ENCODE measurements at places on chromosomes 2 and 18.

DNA sequence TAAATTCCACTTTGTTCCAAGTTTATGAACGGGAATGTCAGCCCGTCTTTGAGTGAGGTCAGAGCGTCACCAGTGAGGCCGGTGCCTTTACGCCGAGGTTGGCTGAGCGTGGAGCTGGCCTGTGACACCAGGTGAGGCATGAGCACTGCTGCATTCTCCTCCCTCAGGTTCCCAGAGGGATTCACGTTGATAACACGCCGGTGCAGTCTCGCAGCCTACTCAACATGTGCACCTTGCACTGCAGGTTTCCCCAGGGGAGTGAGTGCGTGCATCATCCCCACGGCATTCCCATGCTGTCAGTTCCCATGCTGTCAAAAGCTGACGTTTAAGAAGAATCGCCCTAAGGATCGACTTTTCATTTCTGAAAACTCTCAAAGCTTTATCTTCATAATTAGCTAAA lies 213.3 kb downstream of the LDLRAD4 start:
- DNase-seq = no peak

GRCh38 chr2:112153179-112153490 lies 14.9 kb downstream of the FBLN7 start:
- DNase-seq = no peak

- no peak for DNase-seq
Measured at GRCh38 chr2:183995632-183996031, 602.7 kb upstream of the ZNF804A start.

DNA sequence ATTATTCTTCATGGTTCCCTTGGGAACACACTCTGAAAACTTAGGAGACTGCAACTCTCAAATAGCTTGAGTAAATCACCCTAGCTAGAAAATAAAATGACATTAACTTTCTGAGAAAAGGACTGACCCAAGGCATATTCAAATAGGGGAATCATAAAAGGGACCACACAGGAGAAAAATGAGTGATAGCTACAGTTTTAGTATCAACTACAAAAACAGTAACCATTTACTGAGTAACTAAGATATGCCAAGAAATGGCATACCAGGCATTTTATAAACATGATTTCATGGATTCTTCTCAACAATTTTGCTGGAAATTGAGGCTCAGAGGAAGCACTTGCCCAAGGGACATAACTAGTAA lies 84.5 kb downstream of the AFF3 start:
- DNase-seq = no peak

GRCh38 chr18:58241877-58242276 lies 197.9 kb downstream of the NEDD4L start:
- DNase-seq = no peak

- DNase-seq = no peak
Measured at GRCh38 chr2:210174086-210174485, 2.9 kb upstream of the KANSL1L start.

DNA sequence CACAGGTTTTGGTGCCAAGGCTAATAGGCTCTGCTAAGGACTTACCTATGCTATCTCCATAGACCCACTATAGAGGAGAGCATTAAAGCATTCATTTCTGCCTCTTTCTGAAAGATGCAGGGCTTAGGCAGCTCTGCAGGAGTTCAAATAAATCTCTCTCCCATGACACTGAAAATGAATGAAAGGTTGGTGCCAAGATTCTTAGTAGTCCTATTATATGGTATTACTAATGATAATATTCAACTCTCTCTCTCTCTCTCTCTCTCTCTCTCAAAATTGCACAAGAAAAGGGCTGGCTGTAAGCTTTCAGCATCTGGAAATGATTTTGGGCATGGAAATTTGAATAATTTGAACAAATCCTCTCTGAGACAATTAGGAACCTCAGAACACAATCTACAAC lies 433.7 kb downstream of the MBD2 start:
- no peak for DNase-seq

DNA sequence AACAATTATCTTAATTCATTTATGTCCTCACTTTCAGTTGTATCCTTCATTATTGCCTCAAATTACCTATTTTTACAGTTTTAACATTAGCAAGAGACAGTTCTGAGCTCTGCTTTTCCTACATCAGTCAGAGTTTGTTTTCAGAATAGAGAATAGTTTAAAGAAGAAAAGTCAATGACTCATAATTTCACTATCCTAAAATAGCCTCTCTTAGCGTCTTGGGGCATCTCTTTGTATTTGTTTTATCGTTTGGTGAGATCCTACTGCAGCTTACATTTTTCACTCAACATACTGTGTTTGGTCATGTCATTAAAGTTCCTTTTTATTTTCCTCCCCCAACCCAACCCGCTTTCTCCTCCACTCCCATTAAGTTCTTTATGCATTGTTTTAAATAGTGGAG lies 3.8 kb downstream of the SEC11C start:
- DNase-seq = no peak

DNA sequence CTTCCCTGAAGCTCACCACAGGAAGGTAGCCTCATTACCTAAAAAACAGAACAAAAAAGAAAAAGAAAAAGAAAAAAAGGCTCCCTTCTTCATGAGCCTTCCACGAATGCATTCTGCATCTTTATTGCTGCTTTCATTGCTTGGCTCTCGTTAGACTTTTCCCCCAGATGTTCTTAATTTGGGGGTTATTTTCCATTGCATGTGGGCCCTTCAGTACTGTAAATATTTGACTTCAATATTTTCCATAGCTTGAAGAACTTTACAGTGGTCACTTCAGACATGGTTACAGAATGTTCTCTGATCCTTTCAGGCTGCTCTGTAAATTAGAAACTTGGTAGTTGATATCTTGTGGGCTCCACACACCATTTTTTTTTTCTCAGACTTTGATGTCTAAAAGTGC lies 65.6 kb upstream of the COPS8 start:
- no peak for DNase-seq

- DNase-seq = no peak
Measured at GRCh38 chr18:45040879-45041278, 360.2 kb downstream of the SETBP1 start.

DNA sequence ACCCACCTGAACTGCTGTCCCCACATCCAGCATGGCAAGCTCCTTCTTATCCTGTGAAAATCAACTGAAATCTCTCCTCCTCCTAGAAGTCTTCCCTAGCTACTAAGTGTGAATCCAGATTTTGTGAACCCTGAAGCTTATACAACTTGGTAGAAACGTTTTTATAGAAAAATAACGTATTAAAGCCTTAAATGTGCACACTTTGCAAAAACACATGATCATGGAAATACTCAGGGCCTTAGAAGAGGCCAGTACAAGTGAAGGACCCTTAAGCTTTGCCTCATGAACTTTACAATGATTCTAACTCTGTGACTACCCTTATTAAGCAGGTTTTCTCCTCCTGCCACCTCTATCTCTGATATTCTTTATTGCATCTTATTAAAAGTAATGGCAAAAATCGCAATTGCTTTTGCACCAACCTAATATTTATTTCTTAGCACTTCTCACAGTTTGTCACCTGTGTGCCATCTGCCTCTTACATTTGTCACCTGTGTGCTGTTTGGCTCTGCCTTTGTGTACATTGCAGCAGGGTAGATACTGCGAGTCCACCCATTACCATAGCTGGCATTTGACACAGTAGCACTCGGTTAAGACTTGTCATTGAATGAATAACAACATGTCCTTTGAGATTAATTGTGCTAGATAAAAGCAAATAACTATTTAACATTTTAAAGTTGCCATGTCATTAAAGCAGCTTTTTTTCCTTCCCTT lies 42.2 kb downstream of the FRZB start:
- DNase-seq = no peak

DNA sequence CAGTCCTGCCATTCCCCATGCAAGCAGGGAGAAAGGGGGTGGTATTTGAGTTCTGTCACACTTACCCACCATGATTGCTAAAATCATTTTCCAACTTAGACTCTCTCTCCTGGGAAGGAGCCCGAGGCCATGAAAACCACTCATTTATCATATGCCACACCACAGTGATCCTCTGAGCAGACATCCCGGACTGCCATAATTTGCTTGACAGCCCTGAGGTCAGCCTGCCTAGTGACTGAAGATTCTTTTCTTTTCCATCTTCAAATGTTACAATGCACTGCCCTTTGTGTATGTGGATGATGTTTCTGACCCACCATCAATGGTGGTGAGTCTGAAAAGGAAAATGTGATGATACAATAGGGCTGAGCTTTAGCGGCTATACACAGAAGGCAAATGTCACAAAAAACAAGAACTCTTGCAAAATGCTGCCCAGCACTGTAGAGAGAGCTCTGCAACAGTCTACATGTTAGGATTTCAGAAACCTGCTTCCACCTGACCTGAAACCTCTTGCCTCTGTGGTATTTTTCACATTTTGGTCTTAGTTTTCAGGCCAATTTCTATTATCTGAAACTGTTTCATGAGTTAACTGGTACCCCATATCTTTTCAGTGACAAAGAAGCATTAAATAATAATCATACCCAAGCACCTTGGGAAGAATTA lies 272.8 kb downstream of the ZNF385B start:
- no peak for DNase-seq

- DNase-seq = no peak
Measured at GRCh38 chr2:168920504-168921157, 19.5 kb downstream of the G6PC2 start.

- DNase-seq = no peak
Measured at GRCh38 chr2:109126501-109126860, 2.5 kb upstream of the SH3RF3 start.

DNA sequence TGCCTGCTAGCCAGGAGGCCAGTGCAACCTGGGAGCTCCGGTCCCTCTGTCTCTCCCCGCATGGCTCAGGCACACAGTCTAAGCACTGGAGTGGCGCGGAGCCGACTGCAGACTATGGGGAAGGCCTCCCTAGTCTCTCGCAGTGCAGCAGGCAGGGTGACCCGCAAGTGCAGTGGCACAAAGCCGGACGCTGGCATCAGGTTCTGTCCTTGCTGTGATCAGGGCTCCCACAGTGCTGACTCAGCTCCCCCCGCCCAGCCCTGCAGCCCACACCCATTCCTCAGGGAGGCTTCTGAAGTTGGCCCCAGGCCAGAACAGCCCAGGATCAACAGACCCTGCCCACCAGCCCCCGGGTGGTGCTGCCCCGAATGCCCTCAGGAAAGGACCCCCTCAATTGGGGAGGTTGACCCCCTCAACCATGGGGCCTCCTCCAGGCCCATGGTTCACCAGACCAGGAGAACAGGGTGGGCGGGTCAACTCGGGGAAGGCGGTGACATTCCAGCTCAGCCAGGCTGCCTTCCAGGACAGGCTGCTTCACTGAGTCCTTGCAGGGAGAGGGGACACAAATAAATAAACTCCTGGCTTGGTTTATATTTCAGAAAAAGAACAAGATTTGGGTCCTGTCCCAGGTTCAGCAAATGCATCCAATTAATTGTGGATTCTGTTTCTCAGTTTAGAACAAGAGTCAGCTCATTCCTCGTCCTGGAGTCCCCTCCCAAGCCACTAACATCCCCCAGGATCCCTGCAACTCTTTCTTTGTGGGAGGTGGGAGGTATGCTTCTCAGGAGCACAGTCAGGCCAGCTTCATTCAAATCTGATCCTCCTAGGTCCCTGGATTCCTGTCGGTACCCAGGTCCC lies 12.2 kb downstream of the BIN1 start:
- DNase-seq = no peak

DNA sequence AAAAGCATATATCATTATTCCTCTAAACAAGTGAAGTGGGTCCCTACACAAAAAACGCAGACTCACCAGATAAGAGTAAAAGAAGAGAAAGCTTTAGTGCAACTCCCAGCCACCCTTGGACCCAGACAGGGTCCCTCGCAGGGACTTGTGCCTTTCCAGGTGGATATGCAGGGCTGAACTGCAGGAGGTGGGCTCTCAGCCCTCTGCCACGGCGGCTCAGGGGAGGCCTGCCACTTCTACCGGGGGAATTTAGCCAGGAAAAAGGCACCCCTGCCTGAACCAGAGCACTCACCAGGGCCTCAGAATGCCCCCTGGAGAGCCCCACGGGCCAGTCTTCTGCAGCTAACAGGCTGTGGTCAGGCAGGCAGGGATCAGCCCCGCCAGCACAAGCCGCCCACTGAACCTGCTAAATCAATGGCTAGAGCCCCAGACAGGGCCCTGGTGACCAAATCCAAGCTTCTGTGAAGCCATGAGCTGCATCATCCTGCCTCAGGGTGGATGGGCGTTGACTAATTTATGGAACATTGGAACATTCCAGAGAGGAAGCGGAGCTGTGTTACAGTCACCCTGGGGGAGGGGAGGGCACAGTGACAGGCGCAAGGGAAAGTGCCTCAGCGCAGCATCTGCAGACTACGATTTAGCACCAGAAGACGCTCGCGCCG lies 209.3 kb downstream of the EIPR1 start:
- no peak for DNase-seq

DNA sequence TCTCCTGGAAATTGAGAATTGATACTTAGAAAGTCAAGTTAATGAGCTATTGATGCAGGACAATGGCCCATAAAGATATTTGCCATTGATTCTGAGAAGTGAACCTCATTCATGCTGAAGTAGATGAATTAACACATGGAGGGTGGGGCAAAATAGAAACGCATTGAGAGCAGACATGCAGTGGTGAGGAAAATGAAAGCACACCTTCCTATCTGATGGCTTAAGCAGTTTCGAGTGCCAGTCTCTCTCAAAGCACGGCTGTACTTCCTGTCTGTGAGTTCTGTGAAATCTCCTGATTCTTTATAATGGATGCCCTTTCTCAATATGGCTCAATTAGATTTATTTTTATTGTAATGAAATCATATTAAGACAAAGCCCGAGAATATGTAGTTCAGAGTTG lies 247.0 kb downstream of the TMX3 start:
- no peak for DNase-seq

DNA sequence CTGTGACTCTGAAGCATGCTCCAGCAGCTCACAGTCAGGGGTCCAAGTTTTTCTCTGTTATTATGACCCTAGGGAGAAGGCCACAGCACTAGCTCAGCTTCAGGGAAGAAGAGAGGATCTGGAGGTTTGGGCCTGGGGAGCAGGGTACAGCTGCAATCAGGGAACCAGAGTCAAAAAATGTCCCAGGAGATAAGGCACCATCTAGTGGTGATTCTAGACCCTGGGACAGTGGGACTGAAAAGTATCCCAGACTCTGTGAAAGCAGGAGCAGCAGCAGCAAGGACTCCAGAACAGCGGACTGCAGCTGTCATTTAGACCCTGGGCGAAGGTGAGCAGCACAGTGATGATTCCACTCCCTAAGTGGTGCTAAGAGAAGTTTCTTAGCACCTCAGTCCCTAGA lies 278.4 kb upstream of the DDX18 start:
- no peak for DNase-seq

GRCh38 chr2:196144513-196145126 lies 26.8 kb downstream of the STK17B start:
- no peak for DNase-seq

- DNase-seq = no peak
Measured at GRCh38 chr2:3179208-3179607, 198.4 kb downstream of the EIPR1 start.

Data from stimulated activated CD8-positive, alpha-beta memory T cell treated with anti-CD3 and anti-CD28 coated beads, Interleukin-4, amount 100 ng/mL, for 24 hours (primary cell).